ENCODE measurements at places on chromosomes 6 and 20.

DNA sequence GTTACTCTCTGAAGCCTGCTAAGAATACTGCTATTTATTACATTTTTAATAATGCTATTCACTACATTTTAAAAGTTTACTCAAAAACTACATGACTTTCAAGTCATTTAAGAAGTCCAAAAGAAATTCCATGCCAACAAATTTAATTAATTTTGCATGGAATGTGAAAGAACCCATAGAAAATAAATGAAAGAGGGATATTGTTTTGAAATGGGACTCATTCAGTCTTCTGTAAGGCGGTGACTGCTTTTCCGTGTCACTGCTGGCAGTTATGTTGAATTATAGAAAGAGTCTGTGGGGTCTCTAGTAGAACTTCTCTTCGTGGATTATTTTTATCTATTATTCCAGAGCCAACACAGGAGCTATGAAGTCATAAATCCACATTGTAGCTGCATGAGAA, 211.2 kb downstream of the LAMA2 start:
- DNase-seq: no peak

GRCh38 chr6:14966906-14967711, 278.8 kb upstream of the JARID2 start:
- no peak for DNase-seq

- DNase-seq: no peak
Measured at GRCh38 chr6:104404377-104404776, 455.3 kb downstream of the HACE1 start.

- no peak for DNase-seq
Measured at GRCh38 chr20:44576297-44576696, 6.1 kb upstream of the PKIG start.

DNA sequence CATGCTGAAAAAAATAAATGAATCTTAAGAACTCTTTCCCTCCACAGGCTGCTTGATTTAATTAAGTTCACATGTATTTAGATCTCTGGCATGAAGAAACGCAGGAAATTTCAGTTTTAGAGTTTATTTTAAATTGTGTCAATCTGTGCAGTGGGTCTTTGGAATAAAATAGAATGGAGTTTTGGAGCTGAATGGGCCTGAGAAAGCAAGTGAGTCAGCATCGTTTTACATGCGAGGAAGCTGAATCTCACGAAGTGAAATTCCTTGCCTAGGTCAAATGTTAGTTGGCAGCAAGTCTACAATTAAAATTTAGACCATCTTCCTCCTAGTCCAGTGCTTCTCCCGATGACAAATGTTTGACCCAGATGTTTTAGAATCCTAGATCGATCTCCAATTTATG, 22.4 kb downstream of the MAP7 start:
- no peak for DNase-seq

DNA sequence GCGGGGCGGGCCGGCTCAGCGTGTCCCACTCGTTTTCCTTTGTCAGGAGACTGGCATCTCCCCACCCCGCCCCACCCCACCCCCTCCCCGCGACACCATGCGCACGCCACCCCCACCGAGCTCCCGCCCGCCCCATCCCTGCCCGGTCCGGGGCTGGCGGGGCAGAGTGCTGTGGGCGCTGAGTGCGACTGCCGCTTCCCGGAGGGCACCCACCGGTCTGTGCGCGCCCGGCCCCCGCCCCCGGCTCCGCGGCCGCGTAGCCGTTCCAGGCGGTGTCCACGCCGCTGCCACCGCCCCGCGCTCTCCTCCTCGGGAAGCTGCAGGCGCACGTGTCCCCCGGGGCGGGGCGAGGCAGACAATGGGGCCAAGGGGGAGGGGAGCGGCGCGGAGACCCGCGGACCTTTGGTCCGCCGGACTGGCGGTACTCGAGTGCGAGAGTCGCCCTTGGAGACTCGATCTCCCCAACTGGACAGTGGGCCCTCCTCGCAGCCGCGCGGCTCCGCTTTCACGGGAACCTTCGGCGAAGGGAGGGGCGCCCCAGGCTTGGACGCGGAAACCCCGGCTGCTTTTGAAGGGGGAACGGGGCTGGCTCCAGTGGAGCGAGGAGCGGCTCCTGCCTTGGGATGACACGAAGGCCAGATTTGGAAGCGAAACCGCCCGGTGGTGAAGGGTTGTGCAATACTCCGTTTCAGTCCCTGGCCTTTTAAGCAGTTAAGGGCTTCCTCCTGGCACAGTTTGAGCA, 1.0 kb upstream of the SYNCRIP start:
- DNase-seq: peak; percentile 83

- no peak for DNase-seq
Measured at GRCh38 chr6:55410674-55411073, 83.4 kb downstream of the GFRAL start.

DNA sequence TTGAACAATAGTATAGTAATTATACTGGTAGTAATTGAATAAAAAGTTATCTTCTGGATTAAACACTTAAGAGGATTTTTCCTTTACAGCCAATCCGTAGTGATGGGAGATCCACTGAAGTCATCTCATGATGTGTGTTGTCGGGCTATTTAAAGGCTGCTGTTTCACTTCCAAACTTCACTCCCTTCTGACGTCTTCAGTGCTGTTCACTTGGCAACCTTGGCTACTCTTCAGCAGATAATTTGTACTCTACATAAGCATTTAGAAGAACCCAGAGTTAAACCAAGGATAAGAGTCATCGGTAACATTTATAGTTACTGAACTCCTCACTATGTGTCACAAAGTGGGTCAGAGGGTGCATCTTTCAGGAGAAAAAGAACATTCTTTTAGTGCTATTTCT, 179.1 kb upstream of the EYA4 start:
- no peak for DNase-seq

GRCh38 chr6:144285548-144285797, 338 bp downstream of the UTRN start:
- no peak for DNase-seq

DNA sequence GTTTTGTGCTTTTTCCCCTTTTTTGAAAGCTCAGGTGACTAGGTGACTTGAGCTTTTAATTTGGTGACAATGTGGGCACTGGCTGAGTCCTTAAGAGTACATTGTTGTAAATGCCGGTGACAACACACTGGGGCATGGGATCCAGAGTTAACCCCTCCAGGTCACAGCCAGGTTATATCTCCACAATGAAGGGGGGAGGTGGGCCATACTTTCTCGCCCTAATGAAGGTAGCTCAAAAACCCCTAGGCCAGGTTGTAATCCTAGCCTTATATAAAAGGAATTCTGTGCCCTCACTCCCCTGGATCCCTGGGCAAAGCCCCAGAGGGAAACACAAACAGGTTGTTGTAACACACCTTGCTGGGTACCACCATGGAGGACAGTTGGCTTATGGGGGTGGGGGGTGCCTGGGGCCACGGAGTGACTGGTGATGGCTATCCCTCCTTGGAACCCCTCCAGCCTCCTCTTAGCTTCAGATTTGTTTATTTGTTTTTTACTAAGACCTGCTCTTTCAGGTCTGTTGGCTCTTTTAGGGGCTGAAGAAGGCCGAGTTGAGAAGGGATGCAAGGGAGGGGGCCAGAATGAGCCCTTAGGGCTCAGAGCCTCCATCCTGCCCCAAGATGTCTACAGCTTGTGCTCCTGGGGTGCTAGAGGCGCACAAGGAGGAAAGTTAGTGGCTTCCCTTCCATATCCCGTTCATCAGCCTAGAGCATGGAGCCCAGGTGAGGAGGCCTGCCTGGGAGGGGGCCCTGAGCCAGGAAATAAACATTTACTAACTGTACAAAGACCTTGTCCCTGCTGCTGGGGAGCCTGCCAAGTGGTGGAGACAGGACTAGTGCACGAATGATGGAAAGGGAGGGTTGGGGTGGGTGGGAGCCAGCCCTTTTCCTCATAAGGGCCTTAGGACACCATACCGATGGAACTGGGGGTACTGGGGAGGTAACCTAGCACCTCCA, 2.2 kb upstream of the VEGFA start:
- no peak for DNase-seq

DNA sequence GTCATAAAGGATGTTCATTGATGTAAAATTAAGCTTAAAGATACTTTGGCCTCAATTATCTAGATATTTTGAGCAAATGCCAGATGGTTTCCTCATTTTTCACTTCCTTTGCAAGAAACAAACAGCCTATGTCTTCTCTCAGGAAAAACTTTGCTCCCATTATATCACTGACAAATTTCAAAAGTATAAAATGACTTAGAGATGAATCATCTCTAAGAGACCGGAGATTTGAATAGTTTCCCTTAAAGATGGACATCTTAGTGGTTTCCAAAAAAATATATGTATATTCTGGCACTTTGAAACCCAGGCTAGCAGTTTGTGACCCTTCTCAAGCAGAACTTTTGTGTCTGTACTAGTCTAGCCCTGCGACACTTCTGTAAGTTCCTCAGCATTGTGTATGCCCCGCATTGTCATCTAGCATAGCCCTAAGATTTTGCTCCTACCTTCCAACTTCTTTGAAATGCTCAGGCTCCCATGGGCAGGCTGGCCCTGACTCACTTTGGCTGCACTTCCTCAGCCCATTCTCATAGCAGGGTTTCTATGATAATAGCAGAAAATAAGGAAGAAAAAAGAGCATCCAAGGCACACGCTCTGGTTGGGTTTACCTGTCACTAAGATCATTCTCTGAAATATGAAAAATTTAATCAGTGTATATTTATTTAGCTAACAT, 25.7 kb upstream of the POU3F2 start:
- no peak for DNase-seq

- DNase-seq: no peak
Measured at GRCh38 chr20:12072954-12073264, 155.2 kb downstream of the BTBD3 start.

DNA sequence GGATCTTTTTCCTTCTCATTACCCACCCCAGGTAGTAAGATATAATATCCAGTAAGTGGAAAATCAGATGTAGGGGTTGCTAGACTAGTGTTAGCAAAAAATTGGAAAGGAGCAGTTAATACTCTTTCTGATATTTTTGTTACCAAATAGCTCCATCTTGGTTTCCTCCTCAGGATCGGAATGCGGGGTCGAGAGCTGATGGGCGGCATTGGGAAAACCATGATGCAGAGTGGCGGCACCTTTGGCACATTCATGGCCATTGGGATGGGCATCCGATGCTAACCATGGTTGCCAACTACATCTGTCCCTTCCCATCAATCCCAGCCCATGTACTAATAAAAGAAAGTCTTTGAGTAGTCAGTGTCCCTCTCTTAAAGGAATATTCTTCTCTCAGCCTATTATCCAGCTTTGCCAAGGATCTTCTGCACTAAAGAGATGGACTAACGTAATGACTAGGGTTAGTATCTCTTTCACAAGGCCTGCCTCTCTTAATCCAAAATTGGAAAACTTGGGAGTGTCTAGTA, 1.5 kb downstream of the ROMO1 start:
- DNase-seq: no peak

DNA sequence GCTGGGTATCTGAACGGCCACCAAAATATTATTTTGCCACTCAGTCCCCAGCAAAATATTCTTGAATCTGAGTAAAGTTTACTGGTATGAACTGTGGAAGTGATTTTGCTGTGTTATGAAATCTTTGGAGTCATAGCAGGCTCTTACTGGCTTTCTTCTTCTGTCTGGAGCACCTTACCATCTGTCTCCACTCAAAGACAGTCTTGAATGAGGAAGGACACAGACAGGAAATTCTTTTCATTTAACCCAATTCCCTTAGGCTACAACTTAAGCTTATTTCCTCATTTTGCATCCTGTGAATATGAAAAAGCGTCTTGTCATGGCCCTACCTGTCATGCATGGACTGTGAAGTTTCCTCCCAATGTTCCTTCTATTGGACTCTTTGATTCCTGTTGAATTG, 24.7 kb downstream of the FNDC1 start:
- DNase-seq: no peak

- DNase-seq: no peak
Measured at GRCh38 chr20:32013326-32013725, 3.1 kb downstream of the CCM2L start.

GRCh38 chr6:48750861-48751260, 639.9 kb upstream of the PTCHD4 start:
- no peak for DNase-seq

DNA sequence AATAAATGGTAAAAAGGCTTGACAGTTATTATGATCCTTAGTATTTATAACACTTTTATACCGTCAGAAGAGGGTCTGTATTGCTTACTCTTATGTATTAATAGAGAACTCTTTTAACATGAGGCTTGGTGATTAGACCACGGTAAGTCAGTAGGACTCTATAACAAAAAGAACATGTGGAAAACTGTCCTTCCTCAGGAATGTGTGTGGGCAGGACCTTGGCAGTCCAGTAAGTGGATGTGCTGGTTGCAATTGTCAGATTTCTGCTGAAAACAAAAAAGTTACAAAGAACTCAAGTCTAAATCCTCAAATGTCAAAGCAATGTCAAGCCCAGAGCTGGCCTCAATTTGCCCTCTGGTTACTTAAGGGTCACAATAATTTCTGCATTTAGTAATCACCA, 81.1 kb downstream of the PLCG1 start:
- no peak for DNase-seq

GRCh38 chr20:45289942-45290676, 16.5 kb upstream of the RBPJL start:
- no peak for DNase-seq

DNA sequence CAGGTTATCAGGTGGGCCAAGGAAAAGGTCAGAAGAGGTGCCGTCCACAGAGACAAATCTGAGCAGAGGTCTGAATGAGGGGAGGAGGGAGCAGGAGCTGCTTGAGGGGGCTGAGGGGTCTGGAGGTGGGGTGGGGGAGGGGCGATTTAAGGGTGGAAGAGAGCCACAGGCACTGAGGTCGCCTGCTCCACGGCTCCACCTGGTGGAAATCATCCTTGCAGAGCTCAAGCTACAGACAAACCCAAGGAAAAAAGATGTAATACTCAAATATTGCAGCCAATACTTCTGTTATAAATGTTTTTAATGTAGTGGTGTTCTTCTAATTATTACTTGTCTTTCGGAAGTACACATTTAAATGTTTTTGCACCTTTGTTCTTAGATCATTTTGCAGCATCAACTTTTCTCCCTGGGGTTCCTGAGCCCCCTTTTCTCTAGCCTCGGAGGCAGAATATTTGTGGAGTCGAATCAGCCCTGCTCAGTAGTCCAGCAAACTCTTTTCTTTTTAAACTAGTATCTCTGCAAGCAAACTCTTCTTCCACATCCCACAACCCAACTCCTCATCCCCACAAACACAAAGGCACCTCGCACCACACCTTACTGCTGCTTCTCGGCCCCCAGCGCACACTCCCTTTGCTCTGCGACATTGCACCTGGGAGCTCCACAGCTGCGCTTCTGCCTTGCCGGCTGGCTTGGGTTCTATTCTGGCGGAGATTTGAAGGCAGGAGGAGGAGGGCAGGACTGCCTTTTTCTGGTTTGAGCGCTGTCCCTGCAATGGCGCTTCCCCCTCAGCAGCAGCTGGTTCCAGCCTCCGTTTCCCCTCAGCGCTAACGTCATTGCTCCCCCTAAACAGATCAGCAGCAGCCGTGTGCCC, 51.0 kb upstream of the TFAP2A start:
- DNase-seq: no peak
